ENCODE measurements at places on chromosomes 5 and 9.

DNA sequence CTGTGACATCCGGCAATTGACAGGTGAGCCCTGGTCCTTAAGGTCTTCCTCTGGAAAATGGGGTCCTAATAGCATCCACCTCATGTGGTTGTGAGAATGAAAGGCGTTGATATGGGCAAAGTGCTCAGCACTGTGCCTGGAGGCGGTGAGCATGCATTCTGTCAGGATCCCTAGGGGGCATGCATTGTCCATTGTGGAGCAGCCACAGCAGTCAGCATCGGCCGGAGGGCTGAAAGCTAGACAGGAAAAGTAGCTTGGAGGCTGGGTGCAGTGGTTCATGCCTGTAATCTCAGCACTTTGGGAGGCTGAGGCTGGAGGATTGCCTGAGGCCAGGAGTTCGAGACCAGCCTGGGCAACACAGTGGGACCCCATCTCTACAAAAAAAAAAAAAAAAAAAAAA is 122.2 kb downstream of the LHX2 start:
- peak; percentile 66 for DNase-seq

GRCh38 chr5:75040973-75041372 is 11.4 kb downstream of the GCNT4 start:
- no peak for DNase-seq

DNA sequence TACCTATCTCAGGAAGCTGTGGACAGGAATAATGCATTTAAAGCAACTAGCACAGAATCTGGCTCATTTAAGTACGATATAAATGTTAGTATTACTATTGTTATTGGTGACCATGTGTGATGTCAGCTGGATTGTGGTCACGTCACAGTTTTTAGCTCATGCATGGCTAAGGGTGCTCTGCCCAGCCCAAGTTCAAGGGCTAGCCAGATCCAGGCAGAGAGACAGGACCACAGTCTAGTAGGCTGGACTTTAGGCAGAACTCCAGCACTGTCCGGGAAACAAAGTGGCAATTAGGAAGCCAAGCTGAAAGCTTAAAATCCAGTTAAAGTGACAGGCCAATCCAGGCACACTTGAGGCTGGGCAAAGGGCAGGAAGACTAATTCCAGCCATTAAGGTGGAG is 273.6 kb downstream of the ADAMTSL1 start:
- DNase-seq: no peak

GRCh38 chr5:31232273-31232888 is 38.9 kb downstream of the CDH6 start:
- DNase-seq: no peak

DNA sequence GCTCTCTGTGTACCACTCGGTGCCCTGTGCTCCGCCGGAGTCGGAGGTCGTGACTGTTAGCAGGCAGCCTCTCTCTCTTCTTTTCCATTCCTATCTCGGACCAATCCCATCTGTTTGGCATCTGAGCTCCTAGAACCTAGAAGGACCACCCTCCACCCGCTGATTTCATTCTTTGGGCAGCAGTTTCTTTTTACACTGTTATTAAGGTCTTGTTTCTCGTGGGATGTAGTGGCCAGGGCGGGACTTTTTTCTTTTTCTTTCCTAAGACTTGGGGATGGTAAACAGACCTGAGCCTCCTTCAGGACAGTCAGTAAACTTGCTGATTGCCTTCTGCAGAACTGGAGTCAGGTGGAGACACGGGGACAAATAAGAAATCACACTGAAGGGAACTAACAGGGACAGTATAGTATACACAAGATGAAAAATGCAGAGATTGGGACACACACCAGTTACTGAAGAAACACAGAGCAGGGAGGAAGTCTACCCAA is 500 bp downstream of the URM1 start:
- no peak for DNase-seq

- DNase-seq: no peak
These were observed 220.5 kb upstream of the ADRA1B start for GRCh38 chr5:159695741-159696294.

- no peak for DNase-seq
These were observed 3.0 kb upstream of the CRB2 start for GRCh38 chr9:123353041-123353440.

DNA sequence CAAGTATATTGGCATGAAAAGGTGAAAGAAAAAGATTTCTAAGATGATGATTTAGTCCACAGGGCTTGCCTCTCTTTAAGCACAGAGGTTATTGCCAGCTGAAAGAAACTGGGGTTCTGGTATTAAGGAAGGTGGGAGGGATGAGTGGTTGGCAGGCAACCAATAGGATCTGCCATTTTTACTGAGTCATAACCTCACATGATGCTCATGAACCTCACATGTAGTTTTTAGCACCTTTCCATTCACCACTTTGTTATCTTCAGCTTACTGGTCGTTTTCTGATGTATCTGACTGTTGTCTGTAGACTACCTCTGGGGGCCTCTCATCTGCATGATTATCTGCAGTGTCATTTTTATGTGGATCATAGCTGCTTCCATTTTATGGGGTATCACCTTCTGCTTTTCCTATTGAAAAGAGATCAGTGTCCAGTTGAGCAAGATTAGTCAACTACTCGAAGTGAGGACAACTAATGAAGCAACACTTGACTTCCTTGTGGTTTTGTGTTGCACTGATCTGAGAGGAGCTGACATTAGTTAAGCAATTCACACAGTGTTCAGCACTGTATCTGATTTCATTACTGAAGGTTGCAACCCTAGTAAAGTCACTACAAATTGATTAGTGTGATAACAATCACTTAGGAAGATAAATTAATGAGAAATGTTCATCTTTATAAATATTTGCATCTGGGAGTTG is 186.3 kb downstream of the SGCD start:
- DNase-seq: no peak

- DNase-seq: no peak
These were observed 25.8 kb downstream of the TRPM6 start for GRCh38 chr9:74861773-74862474.

GRCh38 chr5:67549296-67549618 is 352.7 kb upstream of the CD180 start:
- DNase-seq: no peak

- no peak for DNase-seq
These were observed 46.0 kb upstream of the AKNA start for GRCh38 chr9:114433720-114434255.

- no peak for DNase-seq
These were observed 212.9 kb downstream of the MAT2B start for GRCh38 chr5:163718272-163718671.

GRCh38 chr5:8848997-8849594 is 696.8 kb downstream of the SEMA5A start:
- no peak for DNase-seq

- no peak for DNase-seq
These were observed 19.7 kb upstream of the GRIA1 start for GRCh38 chr5:153470736-153471135.

- DNase-seq: no peak
These were observed 70.5 kb upstream of the BOD1 start for GRCh38 chr5:173686950-173687349.

- DNase-seq: no peak
These were observed 29.5 kb downstream of the SLC25A46 start for GRCh38 chr5:110768138-110768860.

DNA sequence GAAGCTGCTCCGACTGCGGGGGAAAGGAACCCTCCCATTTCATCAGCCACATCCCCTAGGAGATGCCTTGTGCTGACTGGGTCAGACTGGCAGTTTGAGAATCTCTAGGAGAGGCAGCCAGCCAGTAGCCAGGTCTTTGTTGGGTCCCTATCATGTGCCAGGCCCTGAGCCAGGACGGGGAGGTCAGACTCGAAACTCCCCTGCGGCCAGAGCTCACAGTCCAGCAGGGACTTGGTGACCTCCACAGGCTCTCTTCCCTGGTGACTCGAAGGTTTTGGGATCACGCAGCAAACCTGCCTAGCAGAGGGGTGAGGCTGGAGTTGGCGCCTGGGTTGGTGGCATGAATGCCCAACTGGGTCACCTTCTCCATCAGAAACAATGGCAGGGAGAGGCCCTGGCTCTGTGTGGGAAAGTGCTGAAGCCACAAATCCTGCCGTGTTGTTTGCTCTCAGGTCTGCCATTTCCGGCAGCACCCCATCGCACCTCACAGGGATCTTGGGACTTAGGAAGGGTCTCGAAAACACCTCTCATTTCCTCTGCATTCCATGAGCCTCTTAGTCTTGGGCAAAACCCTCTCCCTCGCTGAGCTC is 14.4 kb upstream of the ORM1 start:
- no peak for DNase-seq

GRCh38 chr5:119292701-119293515 is 62.9 kb upstream of the TNFAIP8 start:
- DNase-seq: no peak

DNA sequence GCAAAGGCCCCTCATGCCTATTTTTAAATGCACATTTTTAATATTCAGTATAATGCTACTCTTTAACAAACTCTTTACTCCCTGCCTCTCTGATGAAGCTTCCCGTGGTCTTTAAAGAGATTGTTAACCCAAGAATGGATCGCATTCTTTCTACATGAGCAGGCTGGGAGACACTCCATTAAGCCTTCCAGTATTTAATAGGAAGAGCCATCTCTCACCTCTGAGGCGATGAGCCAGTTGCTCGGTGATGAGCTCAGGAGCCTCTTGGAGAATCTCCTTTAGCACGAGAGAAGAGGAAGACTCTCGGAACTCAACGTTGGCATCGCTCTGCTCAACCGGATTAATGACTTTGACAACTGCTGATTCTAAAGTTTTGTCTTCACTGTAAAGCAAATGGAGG is 59.6 kb downstream of the PRUNE2 start:
- no peak for DNase-seq

GRCh38 chr5:38715696-38716095 is 130.1 kb upstream of the OSMR start:
- peak; percentile 60 for DNase-seq

- DNase-seq: no peak
These were observed 17.8 kb downstream of the C9orf85 start for GRCh38 chr9:71929223-71929622.

- DNase-seq: peak; percentile 19
These were observed at the start of gene DPYSL3 for GRCh38 chr5:147509710-147510651. Gene DPYSL3, minus strand, starts transcription at chr5:147510068. Its CDS starts 210 bp downstream, at chr5:147509858.

DNA sequence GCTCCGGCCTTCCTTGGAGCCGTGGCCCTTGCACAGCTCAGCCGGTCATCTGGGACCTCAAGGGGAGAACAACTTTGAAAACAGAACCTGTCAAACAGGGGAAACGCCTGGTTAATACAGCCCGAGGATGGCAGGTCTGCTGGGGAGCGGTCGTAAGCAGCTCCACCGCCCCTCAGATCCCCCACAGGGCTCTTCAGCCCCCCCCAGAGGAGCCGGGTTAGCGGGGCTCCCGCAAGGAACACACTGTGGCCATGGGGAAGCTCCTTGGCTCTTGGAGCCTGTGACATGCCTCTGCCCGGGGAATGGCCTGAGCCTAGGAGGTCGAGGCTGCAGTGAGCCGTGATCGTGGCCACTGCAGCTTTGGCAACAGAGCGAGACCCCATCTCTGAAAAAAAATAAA is 6.8 kb downstream of the TMEM250 start:
- DNase-seq: no peak

DNA sequence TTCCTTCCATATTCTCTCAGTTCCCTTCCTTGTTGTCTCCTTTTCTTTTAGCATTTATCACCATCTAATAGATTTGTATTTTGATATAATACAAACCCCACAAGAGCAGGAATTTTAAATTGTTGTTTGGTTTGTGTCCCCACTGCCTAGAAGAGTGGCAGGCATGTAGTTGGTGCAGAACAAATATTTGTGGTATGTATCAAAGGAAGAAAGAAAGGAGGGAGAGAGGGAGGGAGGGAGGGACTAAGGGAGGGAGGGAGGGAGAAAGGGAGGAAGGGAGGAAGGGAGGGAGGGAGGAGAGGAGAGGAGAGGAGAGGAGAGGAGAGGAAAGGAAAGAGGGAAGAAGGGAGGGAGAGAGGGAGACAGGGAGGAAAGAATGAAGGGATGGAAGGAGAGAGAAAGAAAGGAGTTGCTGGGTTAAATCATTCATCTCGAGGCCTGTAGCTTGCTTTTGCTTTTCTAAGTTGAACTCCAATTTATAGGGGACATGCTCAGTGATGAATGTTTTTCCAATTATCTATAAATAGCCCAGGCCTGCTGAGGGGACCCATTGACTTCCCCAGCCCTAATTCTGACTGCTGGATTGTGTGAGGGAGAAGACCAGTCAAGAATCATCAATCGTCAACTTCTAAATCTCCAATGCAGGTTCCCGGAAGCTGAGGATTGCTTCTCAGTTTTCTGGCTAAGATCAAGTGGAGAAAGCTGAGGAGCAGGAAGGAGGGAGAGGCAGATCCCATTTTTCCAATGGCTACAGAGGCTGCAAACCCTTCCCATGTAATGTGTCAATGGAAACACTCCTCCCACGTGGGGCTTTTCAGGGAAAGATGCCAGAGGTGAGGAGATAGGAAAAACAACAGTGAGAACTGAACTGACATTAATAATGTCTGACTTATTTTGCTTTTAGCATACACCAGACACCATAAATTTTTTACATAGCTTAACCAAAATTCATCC is 320.7 kb downstream of the ASTN2 start:
- no peak for DNase-seq

DNA sequence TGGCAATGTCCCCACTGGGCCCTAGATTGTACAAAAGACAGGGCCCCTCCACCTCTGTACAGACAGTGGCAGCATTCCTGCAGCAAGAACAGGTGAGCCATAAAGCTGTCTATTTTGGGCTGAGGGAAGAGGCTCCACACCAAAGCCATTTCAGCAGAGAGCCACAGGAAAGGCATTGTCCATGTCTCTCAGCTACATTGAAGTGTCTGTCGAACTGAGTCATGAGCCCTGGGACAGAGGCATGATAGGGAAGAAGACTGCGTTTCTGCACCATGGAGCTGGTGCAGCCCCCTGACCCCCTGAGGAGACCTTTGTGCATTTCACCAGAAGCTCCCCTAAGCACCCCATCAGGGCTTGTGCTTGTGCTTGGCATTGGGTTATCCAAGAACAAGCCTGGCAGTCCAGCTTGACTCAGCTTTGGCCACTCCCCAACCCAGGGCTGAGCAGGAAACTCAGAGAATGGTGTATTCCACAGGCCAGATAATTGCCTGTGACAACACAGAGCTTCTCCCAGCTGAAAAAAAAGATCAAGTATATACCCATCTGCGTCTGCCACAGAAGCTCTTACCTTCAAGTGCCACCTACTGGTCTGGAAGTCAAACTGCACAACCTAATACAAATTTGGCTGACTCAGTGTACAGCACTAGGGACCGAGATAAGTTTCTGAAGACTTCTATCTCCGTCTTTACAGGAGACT is 5.9 kb upstream of the FRMD3 start:
- no peak for DNase-seq

- no peak for DNase-seq
These were observed 171.3 kb upstream of the ZNF462 start for GRCh38 chr9:106691627-106692026.

DNA sequence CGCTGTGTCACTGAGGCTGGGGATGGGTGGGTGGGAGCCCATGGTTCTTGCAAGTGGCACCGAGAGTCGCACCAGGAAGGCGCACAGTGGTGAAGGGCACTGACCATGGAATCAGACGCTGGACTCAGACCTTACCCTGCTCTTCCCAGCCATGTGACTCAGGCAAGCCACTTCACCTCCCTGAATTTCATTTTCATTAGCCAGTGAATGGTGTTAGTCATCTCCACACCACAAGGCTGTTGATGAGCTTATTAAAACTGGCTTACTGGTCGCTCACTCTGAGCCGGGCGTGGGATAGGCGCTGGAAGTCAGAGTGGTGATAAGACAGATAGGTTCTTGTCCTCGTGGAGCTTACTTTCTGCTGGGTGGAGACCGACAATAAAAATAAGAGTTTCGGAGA is 25.1 kb downstream of the FGF18 start:
- DNase-seq: no peak
